ENCODE measurements at places on chromosomes 5 and 9. TPM values are rescaled to one million over a fixed set of nuclear protein-coding genes. Genes with fewer than 3 reads are reported as not detected.

Gene IL6ST
- total RNA-seq, result 65.6 TPM

Gene OBP2B
- total RNA-seq, result not detected

Gene SLC34A1
- total RNA-seq, result 0.10 TPM

Gene MRPL41
- total RNA-seq, result 48.8 TPM

Gene C9orf153
- not detected for total RNA-seq

Gene SNCAIP
- total RNA-seq, result 6.5 TPM

Gene PLEKHG4B
- 0.61 TPM for total RNA-seq

Gene CARTPT
- total RNA-seq, result not detected

Gene TLX3
- total RNA-seq, result not detected

Gene ARID3C
- not detected for total RNA-seq

Gene ZFAND5
- total RNA-seq, result 93.4 TPM

Gene PDE4D
- 1.0 TPM for total RNA-seq

Gene NUTM2G
- not detected for total RNA-seq

Gene HDAC3
- 86.7 TPM for total RNA-seq

Gene HTR4
- not detected for total RNA-seq

Gene BICD2
- 46.5 TPM for total RNA-seq

Gene ADGRD2
- not detected for total RNA-seq

Gene NTRK2
- not detected for total RNA-seq

Gene PLCXD3
- 0.07 TPM for total RNA-seq

Gene SPINK6
- 1.2 TPM for total RNA-seq

Gene ARHGEF37
- 0.02 TPM for total RNA-seq

Gene OCLN
- total RNA-seq, result 4.0 TPM

Gene DOCK8
- total RNA-seq, result not detected

Gene PTGR1
- total RNA-seq, result 3.9 TPM

Gene FBLL1
- total RNA-seq, result not detected

Gene PCDHB7
- total RNA-seq, result not detected

Gene TMEM232
- total RNA-seq, result 0.77 TPM

Gene REEP2
- 2.6 TPM for total RNA-seq

Gene SMIM33
- total RNA-seq, result not detected

Gene STK32A
- total RNA-seq, result 0.39 TPM

Gene CTXN3
- total RNA-seq, result not detected

Gene SPATA31A3
- total RNA-seq, result not detected

Gene C5
- 0.17 TPM for total RNA-seq

Gene KDM3B
- 39.7 TPM for total RNA-seq

Gene SLC4A9
- total RNA-seq, result not detected

Gene PALM2AKAP2
- 6.3 TPM for total RNA-seq

Gene ECSCR
- 67.7 TPM for total RNA-seq

Gene PCDHGC4
- total RNA-seq, result 0.33 TPM
